ENCODE measurements at places on chromosomes 11 and 22.

DNA sequence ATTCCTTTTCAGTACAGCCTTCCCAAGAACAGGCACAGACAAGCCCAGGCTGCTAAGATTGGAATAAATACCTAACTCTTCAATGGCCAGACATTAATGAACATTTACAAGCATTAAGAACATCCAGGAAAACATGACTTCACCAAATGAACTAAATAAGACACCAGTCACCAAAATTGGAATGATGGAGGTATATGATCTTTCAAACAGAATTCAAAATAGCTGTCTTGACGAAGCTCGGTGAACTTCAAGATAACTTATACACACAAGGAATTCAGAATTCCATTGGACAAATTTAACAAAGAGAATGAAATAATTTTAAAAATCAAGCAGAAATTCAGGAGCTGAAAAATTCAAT lies 16.4 kb upstream of the DDX10 start:
- DNase-seq: no peak

DNA sequence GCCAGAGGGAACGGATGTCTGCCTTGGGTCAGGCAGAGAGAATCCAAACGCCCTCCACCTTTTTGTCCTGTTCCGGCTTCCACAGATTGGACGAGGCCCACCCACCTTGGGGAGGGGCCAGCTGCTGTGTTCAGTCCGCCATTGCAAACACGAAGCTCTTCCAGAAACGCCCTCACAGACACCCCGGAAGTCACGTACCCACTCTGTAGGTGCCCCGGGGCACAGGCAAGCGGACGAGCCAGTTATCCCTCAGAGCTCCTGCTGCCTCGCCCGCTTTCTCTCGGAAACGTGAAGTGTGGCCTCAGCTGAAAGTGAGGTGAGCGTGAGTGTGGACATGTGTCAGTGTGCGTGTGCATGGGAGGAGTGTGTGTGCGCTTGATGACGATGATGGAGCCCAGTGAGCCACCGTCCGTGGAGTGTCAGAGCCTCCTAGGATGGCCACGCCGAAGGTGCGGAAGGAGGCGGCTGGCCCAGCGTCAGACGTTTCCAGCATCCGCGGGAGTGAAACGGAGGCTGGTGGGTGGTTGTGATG lies 869.2 kb downstream of the TBC1D22A start:
- no peak for DNase-seq

DNA sequence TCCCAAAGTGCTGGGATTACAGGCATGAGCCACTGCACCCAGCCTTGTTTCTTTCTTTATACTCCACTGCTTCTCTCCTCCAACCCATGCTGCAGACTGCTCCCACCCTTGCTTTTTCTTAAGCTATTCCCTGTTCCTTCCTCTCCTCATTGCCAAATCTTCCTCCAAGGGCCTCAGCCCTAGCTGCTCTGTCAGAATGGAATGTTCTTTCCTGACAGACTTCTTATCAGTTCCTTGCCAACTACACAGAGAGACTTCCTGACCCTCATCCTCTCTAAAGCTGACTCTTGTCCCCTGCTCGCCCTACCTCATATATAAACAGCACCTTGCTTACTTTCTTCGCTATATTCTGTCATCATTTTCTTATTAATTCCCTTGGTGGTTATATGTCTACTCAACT lies 16.9 kb upstream of the PIK3C2A start:
- DNase-seq: no peak

DNA sequence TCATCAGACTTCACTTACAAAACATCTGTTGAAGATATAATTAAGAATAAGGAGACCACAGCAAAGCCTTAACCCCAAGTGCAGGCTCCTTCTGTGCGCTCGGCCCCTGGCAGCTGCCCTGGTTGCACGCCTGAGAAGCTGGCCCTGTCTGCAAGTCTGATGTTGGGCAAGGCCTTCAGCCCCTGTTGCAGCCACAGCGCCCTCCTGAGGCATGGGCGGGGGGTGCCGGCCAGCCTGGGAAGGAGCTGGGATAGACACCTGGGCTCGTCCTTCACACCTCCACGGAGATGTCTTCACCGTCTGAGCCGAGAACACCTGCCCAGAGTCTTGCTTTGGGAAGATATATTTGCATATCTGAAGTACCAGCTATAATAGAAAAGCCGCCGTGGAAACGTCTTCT lies 104.1 kb downstream of the MPPED1 start:
- no peak for DNase-seq

GRCh38 chr22:19802894-19803735 lies 42.5 kb downstream of the TBX1 start:
- DNase-seq: no peak

GRCh38 chr11:95863486-95864140 lies 60.3 kb downstream of the MTMR2 start:
- DNase-seq: no peak

- no peak for DNase-seq
These were observed 17.3 kb upstream of the EIF3D start for GRCh38 chr22:36546092-36546804.

DNA sequence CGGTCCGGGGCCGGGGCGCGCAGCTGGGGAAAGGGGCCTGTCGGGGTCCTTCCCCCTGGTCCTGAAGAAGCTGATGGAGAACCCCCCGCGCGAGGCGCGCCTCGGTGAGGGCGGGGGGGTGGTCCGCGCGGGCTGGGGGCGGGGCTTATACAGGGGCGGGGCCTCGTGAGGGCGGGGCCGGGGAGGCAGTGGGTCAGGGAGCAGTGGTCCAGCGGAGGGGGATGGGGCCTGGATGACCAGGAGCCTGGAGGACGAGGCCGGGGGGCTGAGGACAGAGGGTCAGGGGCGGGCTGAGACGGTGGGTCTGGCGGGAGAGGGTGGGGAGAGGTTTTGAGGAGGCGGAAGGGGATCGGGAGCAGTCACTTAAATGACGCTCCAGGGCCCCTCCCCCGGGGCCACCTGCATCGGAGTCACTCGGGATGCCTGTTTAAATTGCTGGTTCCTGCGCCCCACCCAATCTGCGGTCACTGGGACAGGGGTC lies 396 bp downstream of the TEF start:
- DNase-seq: peak; percentile 68

- DNase-seq: no peak
These were observed 2.0 kb downstream of the CLCF1 start for GRCh38 chr11:67371189-67371910.

GRCh38 chr11:1100417-1101245 lies 26.0 kb downstream of the MUC2 start:
- no peak for DNase-seq

GRCh38 chr11:887589-887988 lies 23.0 kb downstream of the CHID1 start:
- DNase-seq: no peak

DNA sequence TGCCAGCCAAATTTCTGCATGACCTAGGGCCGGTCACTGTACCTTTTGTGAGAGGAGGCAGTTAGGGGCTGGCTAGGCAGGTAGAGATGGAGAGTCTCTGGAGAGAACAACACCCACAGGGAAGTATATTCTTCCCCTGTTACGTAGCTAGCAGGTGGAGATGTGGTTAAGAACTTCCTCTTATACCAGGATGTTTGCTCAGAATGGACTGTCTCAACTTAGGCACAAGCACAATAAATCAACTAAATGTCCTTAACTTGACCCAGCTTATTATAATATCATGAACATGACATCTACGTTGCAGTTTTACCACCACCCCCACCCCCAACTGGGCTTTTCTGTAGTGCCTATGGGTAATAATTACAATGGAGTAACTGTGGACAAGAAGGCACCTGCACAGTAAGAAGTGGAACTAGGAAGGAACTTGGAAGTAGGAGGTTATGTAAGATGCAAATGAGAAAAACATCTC lies 60.7 kb upstream of the MPEG1 start:
- DNase-seq: no peak

- DNase-seq: peak; percentile 49
These were observed 32.8 kb downstream of the PITPNB start for GRCh38 chr22:27885977-27886842.

GRCh38 chr11:37100008-37100407 lies 502.0 kb upstream of the RAG2 start:
- no peak for DNase-seq

GRCh38 chr11:19392321-19392720 lies 151.6 kb upstream of the E2F8 start:
- no peak for DNase-seq
